ENCODE measurements at places on chromosomes 6 and 20.

GRCh38 chr6:139961190-139961589, 586.7 kb upstream of the CITED2 start:
- no peak for DNase-seq

- DNase-seq = peak; percentile 17
Measured at GRCh38 chr6:143058987-143059386, 1.7 kb upstream of the AIG1 start.

DNA sequence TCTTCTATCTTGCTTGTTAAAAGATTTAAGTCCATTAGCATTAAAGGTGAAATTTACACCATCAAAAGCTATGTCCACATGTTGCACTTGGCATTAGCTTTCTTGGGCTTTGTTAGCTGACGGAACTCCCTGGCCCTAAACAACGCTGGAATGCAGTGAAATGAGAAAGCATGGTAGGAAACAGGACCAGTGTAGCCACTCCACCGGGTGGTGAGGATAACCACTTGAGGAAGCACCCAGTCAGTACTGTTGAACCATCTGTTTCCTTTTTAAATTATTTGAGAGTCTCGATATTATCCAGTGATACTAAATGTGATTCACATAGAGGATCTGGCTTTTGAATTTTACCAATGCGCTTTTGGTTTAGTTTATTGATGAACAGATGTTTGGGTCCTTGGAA, 374.9 kb upstream of the NOX3 start:
- DNase-seq = no peak

GRCh38 chr6:159311618-159312017, 142.4 kb downstream of the FNDC1 start:
- DNase-seq = peak; percentile 27

DNA sequence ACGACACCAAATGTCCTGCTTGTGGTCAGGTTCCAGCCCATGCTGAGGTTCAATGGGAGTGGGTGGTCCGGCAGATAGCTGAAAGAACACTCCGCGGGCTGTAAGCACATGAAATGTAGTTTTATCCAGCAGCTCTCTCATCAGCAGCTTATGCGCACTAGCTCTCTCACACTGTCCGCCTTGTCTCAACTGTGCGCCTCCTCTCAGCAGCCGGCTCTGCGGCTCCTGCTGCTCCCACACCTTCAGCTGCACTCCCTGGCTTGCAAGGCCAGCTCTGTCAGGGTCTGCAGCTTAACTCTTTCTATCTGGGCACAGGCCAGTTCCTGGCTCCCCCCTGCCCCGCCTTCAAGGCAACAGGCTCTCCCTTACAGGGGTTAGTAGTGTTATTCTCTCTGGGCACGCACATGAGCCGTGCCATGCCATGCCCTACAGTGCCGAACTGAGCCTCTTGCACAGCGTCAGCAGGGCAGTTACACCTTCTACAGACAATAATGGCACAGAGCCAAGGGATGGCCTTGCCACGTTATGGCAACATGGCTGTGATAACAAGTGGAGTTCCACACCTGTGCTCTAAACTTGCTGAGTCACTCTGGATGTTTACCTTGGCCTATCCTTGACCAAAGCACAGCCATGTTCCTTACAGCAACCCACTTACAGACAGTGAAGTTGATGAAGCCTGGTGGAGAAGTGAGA, 84.0 kb upstream of the LRFN2 start:
- DNase-seq = no peak

DNA sequence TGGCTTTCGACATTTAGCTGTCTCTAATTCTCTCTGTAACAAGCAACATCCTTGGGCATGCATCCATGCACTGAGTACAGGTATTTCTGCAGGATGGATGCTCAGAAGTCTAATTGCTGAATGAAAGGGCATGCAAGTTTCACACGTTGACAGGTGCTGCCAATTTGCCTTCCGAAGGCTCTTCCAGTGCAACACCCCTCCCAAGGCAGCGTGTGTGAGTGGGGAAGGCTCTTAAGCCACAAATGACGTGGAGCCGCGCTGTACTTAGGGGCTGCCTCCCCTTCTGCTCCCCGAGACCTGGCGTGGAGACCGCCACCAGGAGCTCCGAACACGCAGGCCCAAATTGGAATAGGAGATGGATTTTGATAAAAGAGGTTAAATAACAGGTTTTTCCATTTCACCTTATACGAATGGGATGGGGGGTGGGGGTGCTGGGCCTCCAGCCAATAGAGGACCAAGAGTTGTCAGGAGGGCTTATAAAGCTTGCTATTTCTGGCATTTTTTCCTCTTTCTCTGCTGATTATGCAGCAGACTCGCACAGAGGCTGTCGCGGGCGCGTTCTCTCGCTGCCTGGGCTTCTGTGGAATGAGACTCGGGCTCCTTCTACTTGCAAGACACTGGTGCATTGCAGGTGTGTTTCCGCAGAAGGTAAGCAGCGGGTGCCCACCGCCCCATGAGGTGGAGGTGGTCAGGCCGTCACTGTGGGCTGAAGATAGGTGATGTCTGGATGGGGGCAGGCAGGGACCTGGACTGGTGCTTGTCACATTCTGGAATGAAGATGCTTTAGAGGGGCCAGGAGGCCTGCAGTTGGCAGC, 30.9 kb downstream of the TOX2 start:
- no peak for DNase-seq

GRCh38 chr20:62944746-62945145, 6.8 kb downstream of the GID8 start:
- no peak for DNase-seq
